ENCODE measurements at places on chromosomes 16 and 17.

DNA sequence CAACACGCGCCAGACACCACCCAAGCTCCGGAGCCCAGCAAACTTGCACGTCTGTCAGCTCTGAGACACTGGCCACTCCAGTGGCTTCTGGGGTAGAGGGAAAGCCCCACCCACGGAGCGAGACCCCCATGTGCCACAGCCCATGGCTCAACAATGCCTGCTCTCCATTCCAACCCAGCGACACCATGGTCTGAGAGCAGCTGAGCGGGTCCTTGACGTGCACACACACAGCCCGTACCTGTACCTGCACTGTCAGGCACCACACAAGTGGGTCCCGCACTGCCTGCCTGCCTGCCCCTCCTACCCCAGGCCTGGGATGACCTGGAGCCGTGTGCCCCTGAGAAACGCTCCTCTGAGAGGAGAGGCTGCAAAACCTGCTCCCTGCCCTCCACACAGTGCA lies 77.0 kb downstream of the ZNF778 start:
- DNase-seq = no peak

- DNase-seq = no peak
Observed at GRCh38 chr17:40342504-40343218, 21.9 kb downstream of the GJD3 start.

- DNase-seq = no peak
Observed at GRCh38 chr17:32253117-32253611, 12.5 kb upstream of the RHBDL3 start.

DNA sequence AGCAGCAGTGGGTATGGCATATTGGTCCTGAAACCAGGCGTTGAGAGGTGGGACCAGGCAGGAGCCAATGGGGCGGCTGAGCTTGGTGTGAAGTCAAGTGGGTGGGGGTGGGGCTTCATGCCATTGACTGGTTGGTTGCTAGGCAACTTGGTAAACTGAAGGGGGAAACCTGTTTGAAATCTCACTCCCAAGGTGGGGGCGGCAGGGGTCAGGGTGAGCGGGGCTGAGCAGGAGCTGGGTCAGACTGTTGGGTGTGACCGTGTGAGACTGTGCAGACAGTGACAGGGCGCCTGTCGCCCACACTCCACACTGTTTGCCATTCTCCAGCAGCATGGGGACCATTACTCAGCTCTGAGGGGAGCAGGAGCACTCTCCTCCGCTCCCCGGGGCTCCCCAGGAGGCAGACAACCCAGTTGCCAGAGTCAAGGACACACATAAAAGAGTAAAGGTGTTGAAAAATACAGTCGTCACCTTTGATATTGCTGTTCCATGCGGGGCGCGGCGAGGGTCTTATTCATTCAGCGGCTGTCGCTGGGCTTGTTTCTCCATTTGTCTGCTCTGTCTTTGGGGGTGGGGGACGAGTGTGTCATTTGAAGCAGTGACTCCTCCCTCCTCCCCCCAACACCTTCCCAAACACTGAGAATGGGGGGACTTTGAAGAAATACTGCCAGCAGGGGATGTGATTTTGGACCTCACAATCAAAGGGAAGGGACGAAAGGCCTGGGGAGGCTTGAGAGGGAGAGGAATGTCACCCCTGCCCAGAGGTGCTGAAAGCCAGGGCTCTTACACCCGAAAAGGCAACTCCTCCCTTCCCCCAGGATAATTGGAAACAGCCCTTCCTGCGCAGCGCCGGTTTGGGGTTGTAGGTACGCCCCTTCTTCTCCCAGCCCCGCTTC lies 1.2 kb upstream of the EFNB3 start:
- no peak for DNase-seq

- DNase-seq = no peak
Observed at GRCh38 chr16:81514041-81514559, 69.5 kb downstream of the CMIP start.

Measured in NCI-H187 treated with DMSO at 0.1 percent for 48 hours (cell line).